ENCODE measurements at places on chromosomes 4 and X. TPM values are rescaled to one million over a fixed set of nuclear protein-coding genes. Genes with fewer than 3 reads are reported as not detected.

The PAGE4 gene
- not detected for total RNA-seq

The ARAP2 gene
- 0.52 TPM for total RNA-seq

The PLAC8 gene
- total RNA-seq = not detected

The ALAS2 gene
- total RNA-seq = not detected

The TCEAL6 gene
- not detected for total RNA-seq

The GAGE12J gene
- not detected for total RNA-seq

The COL25A1 gene
- 0.91 TPM for total RNA-seq

The PTCHD1 gene
- total RNA-seq = not detected

The AFF2 gene
- 0.07 TPM for total RNA-seq

The TLR2 gene
- 0.07 TPM for total RNA-seq

The CNGA1 gene
- total RNA-seq = 4.5 TPM

The SPACA5 gene
- not detected for total RNA-seq

The MED12 gene
- total RNA-seq = 38.4 TPM

The NKX6-1 gene
- total RNA-seq = 0.13 TPM

The DCAF12L2 gene
- 0.07 TPM for total RNA-seq

The SSX1 gene
- not detected for total RNA-seq

The NONO gene
- total RNA-seq = 256 TPM

The PHEX gene
- 0.46 TPM for total RNA-seq

The RHOXF2 gene
- total RNA-seq = not detected

The GNRHR gene
- total RNA-seq = not detected

The TMLHE gene
- 16.7 TPM for total RNA-seq

The LONRF3 gene
- 0.65 TPM for total RNA-seq

The NSUN7 gene
- total RNA-seq = not detected

The PRDM8 gene
- total RNA-seq = 4.9 TPM

The P2RY8 gene
- not detected for total RNA-seq

The IL21 gene
- total RNA-seq = not detected

The ADH6 gene
- not detected for total RNA-seq

The UNC5C gene
- 3.5 TPM for total RNA-seq

The ZNF630 gene
- 1.2 TPM for total RNA-seq

The PIGA gene
- total RNA-seq = 9.2 TPM

The TBC1D9 gene
- 45.7 TPM for total RNA-seq

The RIPPLY1 gene
- total RNA-seq = not detected

The HEPH gene
- total RNA-seq = 102 TPM

The NPNT gene
- not detected for total RNA-seq

The ETDB gene
- not detected for total RNA-seq

The NSG1 gene
- 0.72 TPM for total RNA-seq

The ZDHHC15 gene
- 0.23 TPM for total RNA-seq

Data from smooth muscle cell of the pulmonary artery (primary cell).